Activated CD8-positive, alpha-beta memory T cell treated with anti-CD3 and anti-CD28 coated beads for 1 hour (primary cell): ENCODE measurements at places on chromosomes 5 and 9.

- DNase-seq: no peak
These were observed 105.2 kb upstream of the ITGA1 start for GRCh38 chr5:52682492-52682891.

DNA sequence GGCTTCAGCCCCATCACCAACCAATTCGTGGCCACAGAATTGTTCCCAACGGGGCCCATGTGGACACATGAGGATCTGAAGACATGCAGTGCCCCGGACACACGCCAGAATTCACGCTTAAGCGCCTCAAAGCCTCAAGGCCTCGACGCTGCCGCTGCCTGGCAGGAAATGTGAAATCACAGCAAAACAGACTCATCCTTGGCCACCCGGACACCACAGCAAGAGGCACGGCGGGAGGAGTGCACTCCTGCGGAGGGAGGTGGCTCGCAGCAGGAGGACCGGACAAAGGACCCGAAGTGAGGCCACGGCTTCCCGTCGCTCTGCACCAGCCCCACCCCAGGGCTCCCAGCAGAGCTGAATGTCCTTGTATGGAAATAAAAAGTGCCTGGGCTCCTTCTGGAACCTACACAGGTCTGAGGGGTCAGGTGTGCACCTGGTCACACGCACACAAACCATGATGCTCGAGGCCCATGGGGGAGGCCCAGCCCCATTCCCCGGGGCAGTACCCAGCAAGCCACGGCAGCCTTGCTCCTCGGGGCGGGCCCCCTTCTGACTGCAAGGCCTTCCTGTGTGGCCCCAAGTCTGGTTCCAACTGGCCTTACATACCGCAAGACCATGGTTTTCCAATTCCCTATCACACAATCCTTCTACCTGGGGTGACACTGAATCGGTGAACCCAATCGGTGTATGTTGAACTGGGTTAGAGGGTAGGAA is 10.0 kb downstream of the SEC16A start:
- DNase-seq: no peak

GRCh38 chr9:12697719-12698118 is 4.5 kb downstream of the TYRP1 start:
- DNase-seq: no peak

DNA sequence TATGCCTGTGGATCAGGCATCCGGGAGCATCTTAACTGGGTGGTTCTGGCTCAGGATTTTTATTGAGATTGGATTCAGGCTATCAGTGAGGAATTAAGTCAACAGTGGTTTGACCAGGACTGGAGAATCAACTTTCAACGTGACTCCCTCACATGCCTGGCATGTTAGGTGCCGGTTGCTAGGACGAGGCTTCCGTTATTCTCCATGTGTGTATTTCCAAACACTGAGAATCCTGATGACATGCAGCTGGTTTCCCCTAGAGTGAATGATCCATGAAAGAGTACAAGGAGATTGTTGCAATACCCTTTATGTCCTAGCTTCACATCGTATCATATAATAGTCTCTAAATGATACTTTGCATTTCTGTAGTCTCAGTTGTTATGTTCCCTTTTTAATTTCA is 529.2 kb downstream of the ANXA1 start:
- no peak for DNase-seq

GRCh38 chr5:159697530-159697929 is 218.8 kb upstream of the ADRA1B start:
- no peak for DNase-seq

DNA sequence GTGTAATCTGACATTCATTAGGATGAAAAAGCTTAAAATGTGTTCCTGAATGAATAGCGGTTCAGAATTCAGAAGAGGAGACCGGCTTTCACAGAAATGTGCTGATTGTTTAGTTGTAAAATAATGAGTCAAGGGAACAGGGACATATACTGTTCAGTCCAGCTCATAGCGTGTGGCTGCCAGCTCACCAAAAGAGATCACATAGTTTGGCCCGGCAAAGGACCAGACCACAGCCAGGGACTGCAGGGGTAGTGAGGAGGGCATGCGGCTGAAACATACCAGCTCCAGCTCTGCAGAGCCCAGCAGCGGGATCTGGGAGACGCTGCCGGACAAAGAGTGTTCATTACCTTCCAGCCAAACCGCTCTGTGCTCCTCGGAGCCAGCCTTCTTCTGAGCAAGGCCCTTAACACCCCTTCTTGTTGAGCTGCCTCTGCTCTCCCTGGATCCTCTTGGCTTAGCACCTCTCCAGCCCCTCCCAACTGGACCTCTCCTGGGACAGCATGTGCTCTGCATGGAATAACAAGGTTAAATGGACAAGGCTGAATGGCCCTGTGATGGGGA is 116.8 kb upstream of the CNTLN start:
- DNase-seq: no peak

DNA sequence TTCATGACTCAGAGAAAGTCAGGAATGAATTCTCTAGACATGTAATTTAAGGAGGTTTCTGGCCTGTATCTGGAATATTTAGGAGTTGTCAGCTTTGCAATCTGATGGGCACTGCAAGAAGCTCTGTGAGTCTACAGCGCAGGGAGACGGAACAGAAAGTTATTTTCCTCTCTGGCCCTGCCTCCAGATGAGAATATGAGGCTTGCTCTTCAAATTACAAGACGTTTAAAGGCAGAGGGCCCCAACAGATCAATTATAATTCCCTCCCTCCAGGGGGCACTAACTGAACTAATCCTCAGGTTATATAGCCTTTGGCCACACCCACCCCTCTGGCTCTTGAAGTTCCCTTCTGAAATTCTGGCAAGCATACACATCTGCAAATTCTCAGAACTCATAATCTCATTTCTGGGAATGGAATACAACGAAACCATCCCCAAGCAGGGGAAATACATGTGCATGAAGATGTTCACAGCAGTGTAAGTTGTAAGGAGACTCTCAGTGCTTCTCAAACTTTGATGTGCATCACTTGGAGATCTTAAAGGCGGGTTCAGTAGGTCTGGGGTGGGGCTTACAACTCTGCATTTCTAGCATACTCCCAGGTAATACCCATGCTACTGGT is 307.6 kb downstream of the CWC27 start:
- peak; percentile 34 for DNase-seq

DNA sequence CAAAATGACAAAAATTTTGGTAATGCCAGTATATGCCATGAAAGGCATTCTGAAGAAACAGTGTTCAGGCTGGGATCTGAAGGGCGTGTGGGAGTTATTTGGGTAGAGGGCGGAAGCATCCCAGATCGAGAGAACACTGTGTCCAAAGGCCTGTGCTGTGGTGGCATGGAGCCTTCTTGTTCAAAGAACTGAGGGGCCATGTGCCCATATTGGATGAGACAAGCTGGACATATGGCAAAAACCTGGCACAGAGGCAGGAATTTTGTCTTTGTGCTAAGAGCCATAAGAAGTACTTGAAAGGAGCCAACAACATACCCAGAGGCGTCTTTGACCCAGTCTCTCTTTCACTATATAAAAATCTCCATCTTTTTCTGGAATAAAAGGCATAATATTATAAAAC is 128.0 kb downstream of the SYK start:
- no peak for DNase-seq

GRCh38 chr9:135117281-135117680 is 29.8 kb downstream of the OLFM1 start:
- DNase-seq: no peak

DNA sequence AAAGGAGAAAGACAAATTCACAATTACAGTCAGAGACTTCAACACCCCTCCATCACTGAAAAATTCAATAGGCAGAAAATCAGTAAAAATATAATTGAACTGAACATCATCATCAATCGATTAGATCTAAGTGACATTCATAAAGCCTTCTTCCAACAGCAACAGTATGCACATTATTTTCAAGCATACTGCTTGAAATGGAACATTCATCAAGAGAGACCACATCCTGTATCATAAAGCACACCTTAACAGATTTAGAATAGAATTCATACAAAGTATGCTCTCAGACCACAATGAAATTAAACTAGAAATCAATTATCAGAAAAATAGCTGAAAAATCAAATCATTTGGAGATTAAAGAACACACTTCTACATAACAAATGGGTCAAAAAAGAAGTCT is 39.1 kb downstream of the ERMP1 start:
- DNase-seq: no peak

DNA sequence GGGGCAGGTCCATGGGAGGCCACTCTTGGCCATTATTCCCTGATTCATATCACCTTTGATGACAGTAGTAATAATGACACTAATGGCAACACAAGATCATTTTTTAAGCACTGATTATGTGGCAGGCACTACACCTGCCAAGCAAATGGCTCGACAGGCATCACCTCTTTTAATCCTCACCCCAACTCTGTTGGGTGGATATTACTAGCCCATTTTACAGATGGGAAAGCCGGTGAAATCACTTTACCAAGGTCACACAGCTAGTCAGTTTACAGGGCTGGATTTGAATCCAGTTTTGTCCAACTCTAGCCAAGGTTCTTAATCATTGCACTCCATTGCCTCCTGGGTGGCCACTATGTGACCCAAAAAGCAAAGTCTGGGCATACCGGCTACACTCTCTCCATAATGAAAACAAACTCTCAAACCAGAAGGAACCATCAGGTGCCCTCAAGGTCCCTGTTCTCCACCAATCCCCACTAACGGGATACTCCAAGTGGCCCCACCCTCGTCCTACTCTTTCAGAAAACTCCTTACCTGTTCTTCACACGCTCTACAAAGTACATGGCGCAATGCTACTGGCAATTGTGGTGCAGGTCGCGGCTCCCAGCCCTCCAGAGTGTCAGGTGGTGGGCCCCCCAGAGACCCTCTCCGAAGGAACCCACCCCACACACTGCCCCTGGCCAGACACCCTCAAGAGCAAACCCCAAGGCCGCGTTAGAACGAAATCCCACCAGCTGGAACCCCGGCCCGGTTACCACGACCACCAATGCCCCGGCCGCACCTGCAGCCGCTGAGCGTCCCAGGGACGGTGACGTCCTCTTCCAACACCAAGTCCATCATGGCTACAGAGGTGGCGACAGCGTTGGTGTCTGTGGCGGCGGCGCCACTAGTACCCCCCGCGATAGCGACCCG is 572 bp downstream of the CDK5RAP2 start:
- DNase-seq: no peak

GRCh38 chr9:89837162-89837933 is 232.5 kb downstream of the GADD45G start:
- no peak for DNase-seq

DNA sequence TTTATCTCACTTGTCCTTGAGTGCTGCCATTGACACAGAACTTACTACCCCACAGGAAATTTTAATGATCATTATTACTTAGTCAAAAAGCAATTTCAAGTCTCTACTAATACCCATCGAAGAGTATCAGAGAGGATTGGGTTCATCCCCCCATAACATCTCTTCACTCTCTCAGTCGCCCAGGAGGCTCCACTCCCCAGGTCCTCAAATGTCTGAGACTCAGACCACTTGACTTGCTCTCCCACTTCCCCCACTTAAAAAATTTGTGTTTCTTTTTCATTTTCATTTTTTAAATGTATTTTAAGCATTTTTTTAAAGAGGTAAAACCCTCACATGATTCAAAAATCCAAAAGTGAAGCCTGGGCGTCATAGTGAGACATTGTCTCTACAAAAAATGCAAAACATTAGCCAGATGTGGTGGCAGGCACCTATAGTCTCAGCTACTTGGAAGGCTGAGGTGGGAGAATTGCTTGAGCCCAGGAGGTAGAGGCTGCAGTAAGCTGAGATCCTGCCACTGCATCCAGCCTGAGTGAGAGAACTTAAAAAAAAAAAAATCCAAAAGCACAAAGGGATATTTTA is 56.8 kb upstream of the TRAF1 start:
- no peak for DNase-seq

- DNase-seq: no peak
These were observed 11.8 kb downstream of the OTULIN start for GRCh38 chr5:14676320-14676719.

GRCh38 chr5:36635721-36636390 is 29.4 kb downstream of the SLC1A3 start:
- no peak for DNase-seq

- DNase-seq: no peak
These were observed 233.3 kb upstream of the GRAMD2B start for GRCh38 chr5:126189862-126190261.

- DNase-seq: no peak
These were observed 40.4 kb upstream of the MACIR start for GRCh38 chr5:103218164-103218563.

DNA sequence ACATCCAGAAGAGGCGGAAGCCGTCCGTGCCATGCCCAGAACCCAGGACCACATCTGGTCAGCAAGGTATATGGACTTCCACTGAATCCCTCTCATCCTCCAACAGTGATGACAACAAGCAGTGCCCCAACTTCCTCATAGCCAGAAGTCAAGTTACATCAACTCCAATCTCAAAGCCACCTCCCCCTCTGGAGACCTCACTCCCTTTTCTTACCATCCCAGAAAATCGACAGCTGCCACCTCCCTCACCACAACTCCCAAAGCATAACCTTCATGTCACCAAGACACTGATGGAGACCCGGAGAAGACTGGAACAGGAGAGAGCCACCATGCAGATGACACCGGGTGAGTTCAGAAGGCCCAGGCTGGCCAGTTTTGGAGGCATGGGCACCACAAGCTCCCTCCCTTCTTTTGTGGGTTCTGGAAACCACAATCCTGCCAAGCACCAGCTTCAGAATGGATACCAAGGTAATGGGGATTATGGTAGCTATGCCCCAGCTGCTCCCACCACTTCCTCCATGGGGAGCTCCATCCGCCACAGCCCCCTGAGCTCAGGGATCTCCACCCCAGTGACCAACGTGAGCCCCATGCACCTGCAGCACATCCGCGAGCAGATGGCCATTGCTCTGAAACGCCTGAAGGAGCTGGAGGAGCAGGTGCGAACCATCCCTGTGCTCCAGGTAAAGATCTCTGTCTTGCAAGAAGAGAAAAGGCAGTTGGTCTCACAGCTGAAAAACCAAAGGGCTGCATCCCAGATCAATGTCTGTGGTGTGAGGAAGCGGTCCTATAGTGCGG is 130.3 kb upstream of the DMRT1 start:
- no peak for DNase-seq

DNA sequence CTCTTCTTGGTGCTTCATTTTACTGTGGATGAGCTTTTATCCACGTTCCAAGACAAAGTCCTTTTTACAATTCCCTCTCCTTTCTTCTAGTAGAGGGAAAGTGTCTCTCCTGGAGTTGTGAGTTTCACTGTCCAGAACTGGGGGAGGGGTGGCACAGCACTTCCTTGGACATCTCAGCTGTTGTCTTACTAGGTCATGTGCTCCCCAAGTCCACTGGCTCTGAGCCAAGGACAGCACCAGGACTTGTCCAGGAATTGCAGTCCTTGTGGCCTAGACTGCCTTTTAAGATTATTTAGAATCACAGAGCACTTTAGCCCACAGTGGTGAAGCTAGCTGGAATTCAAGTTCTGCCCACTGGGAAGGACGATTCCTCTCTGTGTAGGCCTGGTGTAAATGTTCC is 700.2 kb upstream of the PTPRD start:
- DNase-seq: no peak
